ENCODE measurements at places on chromosomes 6 and 20. TPM values are rescaled to one million over a fixed set of nuclear protein-coding genes. Genes with fewer than 3 reads are reported as not detected.

SIRPA gene
- total RNA-seq, result 16.6 TPM

TSPO2 gene
- total RNA-seq, result not detected

FAM209A gene
- total RNA-seq, result not detected

TPBG gene
- total RNA-seq, result 53.2 TPM

DCDC2 gene
- 0.14 TPM for total RNA-seq

TMEM244 gene
- not detected for total RNA-seq

CDH4 gene
- total RNA-seq, result 0.18 TPM

SNPH gene
- 10.4 TPM for total RNA-seq

BACH2 gene
- 0.09 TPM for total RNA-seq

ANKEF1 gene
- total RNA-seq, result 1.4 TPM

KIAA1755 gene
- total RNA-seq, result 1.9 TPM

TCF15 gene
- total RNA-seq, result 0.09 TPM

Data from smooth muscle cell of bladder (primary cell).